Neural progenitor cell (in vitro differentiated cells): ENCODE measurements at places on chromosomes 11 and 22. TPM values are rescaled to one million over a fixed set of nuclear protein-coding genes. Genes with fewer than 3 reads are reported as not detected.

The CCDC73 gene
- not detected in 2 replicates for total RNA-seq

The MFNG gene
- total RNA-seq = 2.3 and 10.6 TPM in 2 replicates

The APOL5 gene
- total RNA-seq = not detected in 2 replicates

The PLET1 gene
- total RNA-seq = not detected in 2 replicates

The SNX32 gene
- 1.4 and 3.0 TPM in 2 replicates for total RNA-seq

The TIGD3 gene
- total RNA-seq = 2.5 and 4.3 TPM in 2 replicates

The OR10V1 gene
- total RNA-seq = not detected in 2 replicates

The SHISAL1 gene
- 4.4 and 5.7 TPM in 2 replicates for total RNA-seq

The SLC6A5 gene
- not detected in 2 replicates for total RNA-seq

The SLC5A12 gene
- total RNA-seq = 4.9 and 5.0 TPM in 2 replicates

The XKR3 gene
- total RNA-seq = not detected in 2 replicates

The ZNF408 gene
- total RNA-seq = 2.8 and 10.7 TPM in 2 replicates

The FJX1 gene
- total RNA-seq = 53.3 and 155 TPM in 2 replicates

DNA sequence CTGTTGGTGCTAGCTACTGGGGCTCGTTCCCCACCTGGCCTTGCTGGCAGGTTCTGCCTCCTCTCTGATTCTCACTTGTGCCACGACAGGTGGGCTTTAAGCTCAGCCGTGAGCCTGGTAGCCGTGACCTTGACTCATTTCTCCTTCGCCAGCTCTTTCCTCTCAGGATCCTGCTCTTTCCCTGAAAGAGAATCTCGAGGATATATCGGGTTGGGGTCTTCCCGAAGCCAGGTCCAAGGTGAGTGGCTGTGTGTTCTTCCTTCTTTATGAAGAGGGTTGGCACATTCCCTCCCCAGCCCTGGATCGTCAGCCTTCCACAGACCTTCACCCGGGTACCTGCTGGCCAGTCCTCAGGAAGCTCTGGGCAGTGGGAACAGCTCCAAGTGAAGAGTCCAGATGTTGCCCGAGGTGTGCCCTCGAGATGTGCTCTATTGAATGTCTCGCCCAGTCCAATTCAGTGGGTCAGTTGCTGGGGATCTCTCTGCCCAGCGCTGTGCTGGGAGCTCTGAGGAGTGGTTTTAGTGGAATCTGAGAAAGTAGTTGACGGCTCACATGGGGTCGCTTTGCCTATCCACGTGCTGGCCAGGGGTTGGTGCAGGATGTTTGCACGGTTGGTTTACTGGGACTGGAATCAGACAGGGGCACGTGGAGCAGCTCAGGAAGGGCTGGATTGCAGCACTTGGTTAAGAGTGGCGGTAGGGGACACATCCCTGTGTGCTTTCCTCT is 1.4 kb downstream of the ZNF74 start:
- H3K4me1 ChIP-seq = peaks cover 11% of the 10 kb centered on the region
- DNase-seq = no peak
- H3K27me3 ChIP-seq = no peaks in the 10 kb centered on the region
- H3K27ac ChIP-seq = no peak overlapping the region
- H3K36me3 ChIP-seq = no peaks in the 10 kb centered on the region

DNA sequence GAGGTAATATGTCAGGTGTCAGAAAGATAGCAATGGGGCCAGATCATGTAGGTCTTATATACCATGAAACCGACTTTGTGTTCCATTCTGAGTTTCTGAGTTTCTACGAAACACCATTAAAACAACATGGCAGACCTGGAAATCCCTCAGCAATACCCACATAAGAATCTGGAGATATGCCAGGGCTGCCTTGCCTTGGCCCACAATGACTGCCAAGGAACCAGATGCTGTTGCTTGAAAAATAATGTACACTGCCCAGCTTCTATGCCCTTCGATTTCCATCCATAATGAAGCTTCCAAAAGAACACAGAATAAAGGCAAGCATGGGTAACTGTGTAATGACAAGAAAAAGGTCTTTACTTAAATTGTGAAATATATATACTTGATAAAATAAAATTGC is 277.4 kb downstream of the SOX6 start:
- H3K27me3 ChIP-seq = peaks cover 7% of the 10 kb centered on the region
- DNase-seq = no peak
- no peak overlapping the region for H3K4me3 ChIP-seq
- H3K27ac ChIP-seq = no peak overlapping the region

- H3K4me1 ChIP-seq = peaks cover 27% of the 10 kb centered on the region
- DNase-seq = no peak
- no peak overlapping the region for H3K4me3 ChIP-seq
- no peak overlapping the region for H3K27ac ChIP-seq
- H3K36me3 ChIP-seq = no peaks in the 10 kb centered on the region
- H3K27me3 ChIP-seq = peaks cover 16% of the 10 kb centered on the region
These were observed 1.3 kb upstream of the CD82 start for GRCh38 chr11:44564166-44564565.

DNA sequence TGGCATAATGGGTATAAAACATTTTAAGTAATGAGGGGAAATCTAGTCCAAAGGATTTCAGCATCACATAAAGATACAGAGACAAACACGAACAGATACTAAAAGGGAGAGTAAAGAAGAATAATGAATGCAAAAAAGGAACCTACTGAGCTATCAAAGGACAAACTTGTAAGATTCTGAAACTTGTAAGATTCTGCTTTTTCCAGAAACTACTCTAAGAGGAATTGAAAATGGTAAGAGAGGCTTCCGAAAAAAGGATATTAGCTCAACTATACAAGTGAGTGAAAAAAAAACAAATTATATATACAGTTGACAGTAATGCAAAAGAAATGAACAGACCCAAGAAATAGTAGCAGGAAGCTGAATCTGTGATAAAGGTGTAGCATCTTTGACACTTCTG is 37.7 kb downstream of the POLD3 start:
- DNase-seq = no peak
- peaks cover 14% of the 10 kb centered on the region for H3K36me3 ChIP-seq

- H3K4me1 ChIP-seq = peaks cover 27% of the 10 kb centered on the region
- no peak overlapping the region for H3K4me3 ChIP-seq
- peak overlapping the region; percentile 56 for H3K27ac ChIP-seq
- peak; percentile 82 for DNase-seq
- peaks cover 32% of the 10 kb centered on the region for H3K27me3 ChIP-seq
These were observed 3.2 kb upstream of the PRR5 start for GRCh38 chr22:44698531-44699421.

DNA sequence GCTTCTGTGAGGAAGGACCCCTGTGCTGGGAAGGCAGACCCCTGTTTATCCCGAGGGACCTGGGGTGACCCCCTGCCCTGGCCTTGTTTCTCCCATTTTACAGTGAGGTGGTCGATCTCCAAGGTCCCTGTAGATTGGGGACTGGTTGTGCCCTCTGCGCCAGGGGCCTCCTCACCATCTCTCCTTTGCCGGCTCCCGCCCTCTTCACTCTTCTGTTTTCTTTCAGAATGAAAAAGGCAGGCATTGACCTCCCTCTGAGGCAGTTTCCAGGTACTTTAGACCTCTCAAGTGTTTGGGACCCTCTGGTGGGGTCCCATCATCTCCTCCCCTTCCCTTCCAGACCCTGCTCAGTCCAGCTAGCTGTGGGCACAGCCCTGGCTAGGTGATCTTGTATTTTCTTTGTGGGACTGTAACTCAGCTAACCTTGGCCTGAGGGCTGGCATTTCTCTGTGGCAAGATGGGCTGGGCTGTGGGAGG is 1.5 kb downstream of the SERPINH1 start:
- peaks cover 46% of the 10 kb centered on the region for H3K4me1 ChIP-seq
- peak overlapping the region; percentile 77 for H3K4me3 ChIP-seq
- DNase-seq = no peak
- H3K36me3 ChIP-seq = no peaks in the 10 kb centered on the region

- no peaks in the 10 kb centered on the region for H3K4me1 ChIP-seq
- no peak overlapping the region for H3K4me3 ChIP-seq
- H3K27me3 ChIP-seq = no peaks in the 10 kb centered on the region
These were observed 47.4 kb downstream of the SYT13 start for GRCh38 chr11:45238724-45239123.

DNA sequence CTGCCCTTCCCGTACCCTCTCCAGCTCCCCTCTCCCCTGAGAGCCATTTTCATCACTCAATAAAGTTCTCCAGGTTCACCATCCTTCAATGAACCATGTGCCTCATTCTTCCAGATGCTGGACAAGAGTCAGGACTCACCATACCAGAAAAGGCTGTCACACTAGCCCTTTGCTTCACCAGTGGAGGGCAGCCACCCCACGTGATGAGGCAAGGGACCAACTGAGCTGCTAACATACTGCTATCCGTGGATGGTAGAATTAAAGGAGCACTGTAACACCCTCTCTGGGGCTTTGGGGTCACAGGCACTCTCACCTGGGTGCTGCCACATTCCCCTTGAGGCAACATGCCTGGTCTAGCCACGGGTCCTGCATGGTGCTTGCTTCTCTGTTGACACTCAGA is 13.1 kb upstream of the OR5I1 start:
- no peaks in the 10 kb centered on the region for H3K27me3 ChIP-seq
- DNase-seq = no peak
- H3K4me1 ChIP-seq = no peaks in the 10 kb centered on the region
- no peak overlapping the region for H3K4me3 ChIP-seq
- no peak overlapping the region for H3K27ac ChIP-seq

GRCh38 chr22:27220339-27220738 is 563.0 kb downstream of the MIAT start:
- no peaks in the 10 kb centered on the region for H3K27me3 ChIP-seq
- H3K27ac ChIP-seq = no peak overlapping the region
- no peaks in the 10 kb centered on the region for H3K36me3 ChIP-seq
- no peak overlapping the region for H3K4me3 ChIP-seq

GRCh38 chr11:75337195-75337654 is 14.2 kb downstream of the ARRB1 start:
- H3K4me1 ChIP-seq = peaks cover 21% of the 10 kb centered on the region
- no peaks in the 10 kb centered on the region for H3K36me3 ChIP-seq
- DNase-seq = no peak
- no peaks in the 10 kb centered on the region for H3K27me3 ChIP-seq
- H3K27ac ChIP-seq = no peak overlapping the region

GRCh38 chr11:48169259-48169658 is 47.4 kb upstream of the OR4B1 start:
- no peak overlapping the region for H3K4me3 ChIP-seq
- no peak overlapping the region for H3K27ac ChIP-seq
- H3K36me3 ChIP-seq = no peaks in the 10 kb centered on the region
- no peaks in the 10 kb centered on the region for H3K27me3 ChIP-seq

DNA sequence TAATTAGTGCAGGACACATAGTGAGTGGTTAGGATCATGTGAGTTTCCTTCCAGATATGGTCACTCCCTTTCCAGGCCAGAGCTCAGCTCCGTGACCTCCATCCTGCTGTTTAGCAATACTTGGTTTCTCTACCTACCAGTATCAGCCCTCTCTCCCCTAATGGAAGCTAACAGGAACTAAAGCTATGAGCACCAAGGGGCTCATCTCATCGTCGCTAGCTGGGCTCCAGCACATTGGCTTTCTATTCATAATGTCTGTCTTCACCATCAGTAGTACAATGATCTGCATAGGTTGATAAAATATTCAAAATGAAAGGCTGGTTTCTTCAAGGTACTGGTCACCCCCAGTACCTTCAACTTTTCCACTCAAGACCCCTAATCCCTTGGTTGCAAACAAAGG is 2.4 kb upstream of the GALNT18 start:
- H3K27me3 ChIP-seq = peaks cover 41% of the 10 kb centered on the region
- H3K36me3 ChIP-seq = no peaks in the 10 kb centered on the region
- H3K27ac ChIP-seq = no peak overlapping the region
- DNase-seq = no peak
- peaks cover 23% of the 10 kb centered on the region for H3K4me1 ChIP-seq

DNA sequence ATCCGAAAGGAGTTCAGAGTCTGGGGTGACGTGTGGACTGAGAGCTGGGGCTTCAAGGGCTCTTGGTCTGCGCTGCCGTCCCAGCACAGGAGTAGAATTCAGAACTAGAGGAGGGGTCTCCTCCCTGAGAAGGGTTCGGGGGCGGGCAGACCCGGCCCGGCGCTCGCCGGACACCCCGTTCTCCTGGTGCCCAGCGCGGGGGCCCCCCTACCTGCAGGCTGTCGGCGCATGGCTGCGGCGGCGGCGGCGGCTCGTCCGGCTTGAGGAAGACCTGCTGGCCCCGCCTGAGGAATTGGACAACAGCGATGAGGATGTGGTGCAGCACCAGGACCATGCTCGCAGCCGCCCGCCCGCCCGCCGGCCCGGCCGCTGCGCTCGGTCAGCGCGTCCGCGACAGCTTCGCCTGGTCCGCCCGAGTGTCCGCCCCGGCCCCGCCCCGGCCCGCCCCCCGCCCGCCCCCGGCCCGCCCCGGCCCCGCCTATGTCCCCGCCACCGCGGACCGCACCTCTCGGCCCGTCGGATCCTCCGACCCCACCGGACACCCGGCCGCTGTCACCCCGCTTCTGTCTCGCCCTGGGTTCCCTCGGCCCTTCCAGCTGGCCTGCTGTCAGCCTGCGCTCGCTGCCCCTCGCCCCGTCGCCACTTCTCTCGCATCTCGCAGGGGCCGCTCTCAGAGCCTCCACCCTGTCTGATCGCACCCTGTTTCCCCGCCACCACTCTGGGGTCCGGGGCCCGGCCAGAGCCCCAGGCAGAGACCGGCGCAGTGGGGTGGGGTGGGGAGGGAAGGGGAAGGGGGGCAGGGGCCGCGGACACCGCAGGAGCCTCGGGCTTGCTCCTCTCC is 32.0 kb downstream of the PDE2A start:
- no peaks in the 10 kb centered on the region for H3K36me3 ChIP-seq
- peak overlapping the region; percentile 46 for H3K4me3 ChIP-seq
- peaks cover 4% of the 10 kb centered on the region for H3K4me1 ChIP-seq
- H3K27ac ChIP-seq = no peak overlapping the region
- peak; percentile 75 for DNase-seq
- peaks cover 71% of the 10 kb centered on the region for H3K27me3 ChIP-seq

GRCh38 chr11:535210-535518 is 212 bp downstream of the HRAS start:
- H3K27me3 ChIP-seq = peaks cover 31% of the 10 kb centered on the region
- DNase-seq = no peak
- H3K27ac ChIP-seq = no peak overlapping the region
- no peaks in the 10 kb centered on the region for H3K36me3 ChIP-seq
- H3K4me3 ChIP-seq = peak overlapping the region; percentile 73

GRCh38 chr11:38305682-38306081 is 1707.6 kb upstream of the RAG2 start:
- H3K27me3 ChIP-seq = no peaks in the 10 kb centered on the region
- no peak overlapping the region for H3K4me3 ChIP-seq
- no peaks in the 10 kb centered on the region for H3K36me3 ChIP-seq
- H3K4me1 ChIP-seq = no peaks in the 10 kb centered on the region
- no peak for DNase-seq

DNA sequence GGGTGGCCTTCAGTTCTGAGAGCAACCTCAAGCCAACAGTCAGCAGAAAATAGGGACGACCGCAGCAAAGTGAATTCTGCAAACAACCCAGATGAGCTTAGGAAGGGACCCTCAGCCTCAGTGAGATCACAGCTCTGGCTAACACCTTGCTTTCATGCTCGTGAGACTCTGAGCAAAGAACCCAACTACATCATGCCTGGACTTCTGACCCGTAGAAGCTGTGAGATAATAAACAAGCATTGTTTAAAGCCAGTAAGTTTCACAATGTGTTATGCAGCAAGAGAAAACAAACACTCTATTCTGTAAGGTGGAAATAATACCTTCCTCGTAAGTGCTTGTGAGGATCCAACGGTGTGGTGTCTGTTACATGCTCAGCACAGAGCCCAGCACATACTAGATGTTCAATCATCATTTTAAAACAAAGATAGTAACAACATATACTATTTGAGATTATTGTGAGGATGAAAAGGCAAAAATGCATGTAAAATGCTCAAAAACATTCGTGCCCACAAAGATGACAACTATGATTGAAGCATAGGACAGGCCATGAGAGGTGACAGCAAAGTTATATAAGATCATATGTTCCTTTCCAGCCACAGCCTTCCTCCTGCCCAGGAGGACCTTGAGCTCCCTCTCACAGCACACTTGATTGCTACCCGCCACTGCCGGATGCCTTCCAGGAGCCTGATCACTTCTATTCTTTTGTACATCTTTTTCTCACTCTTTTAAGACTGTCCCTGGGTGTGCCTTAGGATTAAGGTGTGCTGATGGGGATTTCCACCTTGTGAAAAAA is 433.3 kb downstream of the BUD13 start:
- H3K4me1 ChIP-seq = no peaks in the 10 kb centered on the region
- H3K36me3 ChIP-seq = no peaks in the 10 kb centered on the region
- no peaks in the 10 kb centered on the region for H3K27me3 ChIP-seq
- H3K4me3 ChIP-seq = no peak overlapping the region
